Chondrocyte (in vitro differentiated cells): ENCODE measurements at places on chromosomes 4 and X.

DNA sequence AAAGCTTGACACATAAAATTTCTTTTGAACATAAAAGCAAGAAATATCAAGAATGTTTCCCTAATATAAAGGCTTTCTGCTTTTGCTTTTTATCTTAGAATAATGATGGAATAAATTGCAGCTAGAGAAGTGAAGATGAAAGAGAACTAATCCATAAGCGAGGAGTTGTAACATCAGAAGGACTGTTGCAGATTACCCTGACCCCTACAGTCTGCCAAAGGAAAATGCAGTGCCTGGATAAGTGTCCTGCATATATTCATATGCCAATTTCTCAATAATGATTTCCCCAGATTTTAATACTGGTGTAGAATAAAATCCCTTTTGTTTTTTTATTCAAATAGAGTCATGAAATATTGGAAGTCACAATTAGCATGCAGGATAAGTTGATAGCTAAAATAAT lies 115.9 kb downstream of the MAGEC2 start:
- no peak for DNase-seq

GRCh38 chr4:2150076-2150475 lies 90.9 kb downstream of the NAT8L start:
- DNase-seq, result no peak

- no peak for DNase-seq
Measured at GRCh38 chrX:63526863-63527262, 175.7 kb upstream of the SPIN4 start.

DNA sequence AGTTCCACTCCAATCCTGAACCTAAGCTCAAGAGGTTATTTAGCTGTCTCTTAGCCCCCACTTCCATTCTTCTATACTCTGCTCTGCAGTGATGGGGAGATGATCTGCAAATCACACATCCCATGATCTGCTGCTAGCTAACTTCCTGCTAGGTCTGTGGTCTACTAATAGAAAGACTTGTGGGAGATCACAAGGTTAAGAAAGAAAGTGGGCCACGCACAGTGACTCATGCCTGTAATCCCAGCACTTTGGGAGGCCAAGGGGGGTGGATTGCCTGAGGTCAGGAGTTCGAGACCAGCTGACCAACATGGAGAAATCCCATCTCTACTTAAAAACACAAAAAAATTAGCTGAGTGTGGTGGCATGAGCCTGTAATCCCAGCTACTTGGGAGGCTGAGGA lies 471.1 kb upstream of the NWD2 start:
- no peak for DNase-seq

- DNase-seq, result no peak
Measured at GRCh38 chr4:14188214-14188613, 560.7 kb upstream of the BOD1L1 start.
